ENCODE measurements at places on chromosomes 13 and 19.

- H3K4me1 ChIP-seq, result no peaks in the 10 kb centered on the region
- H3K36me3 ChIP-seq, result no peaks in the 10 kb centered on the region
- DNase-seq, result no peak
- no peaks in the 10 kb centered on the region for H3K27me3 ChIP-seq
- H3K27ac ChIP-seq, result no peak overlapping the region
These were observed 89.4 kb upstream of the RAP2A start for GRCh38 chr13:97344265-97345175.

DNA sequence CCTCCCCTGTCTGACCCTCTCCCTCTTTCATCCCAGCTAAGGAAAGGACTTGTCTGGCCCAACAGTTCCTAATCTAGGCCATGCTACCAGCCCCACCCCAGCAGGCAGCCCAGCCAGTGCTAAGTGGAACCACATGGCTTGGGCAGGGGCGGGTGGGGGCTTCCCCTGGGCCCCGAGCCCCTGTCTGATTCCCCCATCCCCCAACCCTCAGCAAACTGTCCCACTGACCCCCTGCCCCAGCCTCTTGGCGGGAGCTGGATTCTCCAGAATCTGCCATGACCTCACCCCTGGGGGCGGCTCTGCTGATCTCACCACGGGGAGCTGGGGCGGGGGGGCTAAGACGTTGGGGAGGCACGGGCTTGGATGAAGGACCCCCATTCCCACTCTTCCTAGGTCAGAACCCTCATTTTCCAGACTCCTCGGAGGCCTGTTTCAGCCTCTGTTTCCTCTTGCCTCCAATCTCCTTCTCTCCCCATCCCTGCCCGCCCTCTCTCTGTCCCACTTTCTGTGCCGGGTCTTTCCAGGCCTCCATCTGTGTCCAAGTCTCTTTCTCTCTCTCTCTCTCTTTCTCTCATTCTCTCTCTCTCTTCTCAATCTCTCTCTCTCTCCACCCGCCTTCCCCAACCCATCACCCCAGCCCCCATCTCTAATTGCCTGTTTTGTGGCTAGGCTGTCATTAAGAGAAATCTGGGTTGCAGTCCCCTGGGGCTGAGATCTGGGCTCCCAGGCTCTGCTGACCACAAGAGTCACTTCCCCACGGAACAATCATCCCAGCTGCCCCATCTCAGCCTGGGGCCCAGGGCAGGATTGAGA, 2.7 kb downstream of the COL5A3 start:
- H3K4me3 ChIP-seq, result no peak overlapping the region
- H3K27ac ChIP-seq, result no peak overlapping the region
- DNase-seq, result no peak
- H3K27me3 ChIP-seq, result peaks cover 7% of the 10 kb centered on the region
- H3K4me1 ChIP-seq, result peaks cover 4% of the 10 kb centered on the region

DNA sequence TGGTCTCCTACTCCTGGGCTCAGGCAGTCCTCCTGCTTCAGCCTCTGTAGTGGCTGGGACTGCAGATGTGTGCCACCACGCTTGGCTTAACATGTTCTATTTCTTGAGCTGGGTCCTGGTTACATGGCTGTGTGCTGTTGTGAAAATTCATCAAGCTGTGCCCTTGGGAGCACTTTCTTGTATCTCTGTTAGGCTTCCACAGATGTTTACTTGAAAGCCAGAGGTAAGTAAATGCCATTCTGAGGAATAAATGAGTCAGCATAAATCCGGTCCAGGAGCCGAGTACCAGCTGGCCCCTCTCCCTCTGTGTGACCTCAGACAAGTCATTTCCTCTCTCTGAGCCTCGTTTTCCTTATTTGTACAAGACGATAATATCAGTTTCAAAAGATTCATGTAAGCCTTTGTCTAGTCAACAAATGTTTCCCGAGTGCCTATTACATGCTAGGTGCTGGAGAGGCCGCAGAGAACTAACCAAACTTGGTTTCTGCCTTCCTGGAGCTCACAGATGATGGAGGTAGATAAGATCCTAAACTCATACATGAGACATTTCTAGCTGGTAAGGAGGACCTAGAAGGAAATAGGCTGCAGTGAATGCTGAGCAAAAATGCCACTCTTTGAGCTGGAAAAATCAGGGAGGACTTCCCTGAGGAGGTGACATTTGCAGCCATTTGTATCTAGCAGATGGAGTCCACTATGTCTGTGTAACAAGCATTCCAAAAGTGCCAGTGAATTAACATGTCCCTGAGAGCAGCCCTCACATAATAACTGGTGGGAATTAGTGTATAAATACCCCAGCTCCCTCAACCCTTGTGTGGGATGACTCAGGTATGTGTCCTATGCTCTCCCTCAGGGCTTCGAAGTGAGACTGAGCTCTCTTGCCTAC, 2.7 kb upstream of the RASAL3 start:
- no peaks in the 10 kb centered on the region for H3K4me1 ChIP-seq
- DNase-seq, result no peak
- no peaks in the 10 kb centered on the region for H3K36me3 ChIP-seq
- no peak overlapping the region for H3K27ac ChIP-seq
- peaks cover 8% of the 10 kb centered on the region for H3K27me3 ChIP-seq

DNA sequence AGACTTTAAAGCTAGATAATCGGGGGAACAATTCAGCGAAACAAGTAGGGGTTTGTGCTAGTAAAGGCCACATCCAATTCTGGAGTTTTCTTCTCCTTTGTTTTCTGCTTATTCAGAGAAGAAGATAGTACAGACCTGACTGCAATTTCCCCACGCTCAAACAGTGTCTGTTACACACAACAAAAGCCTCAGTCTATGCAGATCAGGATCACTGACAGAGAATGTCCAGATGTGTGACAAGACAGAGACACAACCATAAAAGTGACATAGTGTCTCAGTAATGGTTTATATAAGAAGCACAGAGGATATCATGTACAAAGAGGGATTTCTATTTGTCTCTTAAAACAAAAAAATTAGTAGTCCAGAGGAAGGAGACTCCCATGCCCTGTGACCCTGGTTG, 70.7 kb upstream of the GTF3A start:
- H3K36me3 ChIP-seq, result no peaks in the 10 kb centered on the region
- peaks cover 3% of the 10 kb centered on the region for H3K4me1 ChIP-seq

DNA sequence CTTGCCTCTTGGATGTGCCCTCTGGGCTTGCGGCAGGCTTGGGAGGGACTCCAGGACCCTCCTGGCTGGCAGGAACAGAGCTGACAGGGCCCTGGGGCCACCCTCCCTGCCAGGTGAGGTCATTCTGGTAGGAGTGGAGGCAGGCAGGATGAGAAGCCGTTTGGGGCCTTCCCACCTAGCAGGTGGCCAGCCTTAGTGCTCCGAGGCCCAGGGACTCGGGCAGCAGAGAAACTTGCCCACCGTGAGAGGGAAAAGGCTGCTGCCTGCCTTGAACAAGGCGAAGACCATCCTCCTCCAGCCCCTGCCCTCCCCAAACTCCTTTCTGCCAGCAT, 8.5 kb downstream of the RFX1 start:
- no peak overlapping the region for H3K4me3 ChIP-seq
- no peaks in the 10 kb centered on the region for H3K27me3 ChIP-seq
- 0 out of 2 replicates have a peak, but pooled peaks cover under 1% of the 10 kb centered on the region for H3K4me1 ChIP-seq
- DNase-seq, result no peak
- no peaks in the 10 kb centered on the region for H3K36me3 ChIP-seq
- H3K27ac ChIP-seq, result no peak overlapping the region

GRCh38 chr19:32287811-32288227, 57.6 kb upstream of the ZNF507 start:
- no peak overlapping the region for H3K4me3 ChIP-seq
- no peaks in the 10 kb centered on the region for H3K4me1 ChIP-seq
- no peaks in the 10 kb centered on the region for H3K27me3 ChIP-seq
- no peak overlapping the region for H3K27ac ChIP-seq

DNA sequence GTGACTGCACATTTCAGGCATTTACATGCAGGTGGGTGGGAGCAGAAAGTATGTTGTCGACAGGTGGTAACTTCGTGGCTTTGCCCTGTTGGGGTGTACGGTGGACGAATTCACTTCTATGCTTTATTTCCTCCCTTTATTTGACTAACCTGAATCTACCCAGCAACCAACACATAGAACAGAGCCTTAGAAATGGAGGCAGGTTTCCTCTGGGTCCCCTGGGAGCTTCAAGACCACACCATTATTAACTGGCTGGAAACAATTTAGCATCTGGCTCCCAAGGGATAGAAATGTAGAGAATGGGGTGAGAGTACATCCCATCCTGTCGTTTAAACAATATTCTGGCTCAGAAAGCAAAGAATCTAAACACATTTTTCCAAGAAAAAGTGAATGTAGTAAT, 244.4 kb downstream of the DLEU7 start:
- no peak overlapping the region for H3K4me3 ChIP-seq
- no peak for DNase-seq
- H3K36me3 ChIP-seq, result no peaks in the 10 kb centered on the region
- H3K27me3 ChIP-seq, result no peaks in the 10 kb centered on the region

GRCh38 chr13:73599232-73600128, 534.7 kb downstream of the KLF12 start:
- no peaks in the 10 kb centered on the region for H3K36me3 ChIP-seq
- no peak overlapping the region for H3K27ac ChIP-seq
- H3K4me1 ChIP-seq, result no peaks in the 10 kb centered on the region
- no peaks in the 10 kb centered on the region for H3K27me3 ChIP-seq
- DNase-seq, result no peak

DNA sequence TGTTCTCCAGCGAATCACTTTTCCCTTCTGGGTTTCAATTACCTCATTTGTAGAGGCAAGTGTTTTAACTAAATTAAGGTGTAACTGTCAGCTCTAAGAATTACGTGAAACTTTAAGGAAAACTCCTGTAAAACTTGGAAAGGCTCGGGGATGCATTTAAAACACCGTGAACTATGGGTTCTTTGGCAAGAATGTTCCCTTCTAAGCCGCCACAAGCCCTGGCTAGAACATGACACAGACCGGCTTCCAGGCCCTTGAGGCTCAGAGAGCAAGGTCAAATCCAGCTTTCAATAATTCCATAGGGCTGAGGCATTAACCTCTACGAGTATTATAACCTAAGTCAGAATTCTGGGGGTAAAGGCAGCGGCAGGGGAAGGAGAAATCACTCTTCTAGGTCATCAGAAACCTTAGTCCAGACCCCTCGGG, 685 bp downstream of the VWA8 start:
- DNase-seq, result no peak
- peak overlapping the region; percentile 94 for H3K4me3 ChIP-seq
- no peaks in the 10 kb centered on the region for H3K4me1 ChIP-seq
- no peaks in the 10 kb centered on the region for H3K36me3 ChIP-seq
- no peak overlapping the region for H3K27ac ChIP-seq
- H3K27me3 ChIP-seq, result no peaks in the 10 kb centered on the region

DNA sequence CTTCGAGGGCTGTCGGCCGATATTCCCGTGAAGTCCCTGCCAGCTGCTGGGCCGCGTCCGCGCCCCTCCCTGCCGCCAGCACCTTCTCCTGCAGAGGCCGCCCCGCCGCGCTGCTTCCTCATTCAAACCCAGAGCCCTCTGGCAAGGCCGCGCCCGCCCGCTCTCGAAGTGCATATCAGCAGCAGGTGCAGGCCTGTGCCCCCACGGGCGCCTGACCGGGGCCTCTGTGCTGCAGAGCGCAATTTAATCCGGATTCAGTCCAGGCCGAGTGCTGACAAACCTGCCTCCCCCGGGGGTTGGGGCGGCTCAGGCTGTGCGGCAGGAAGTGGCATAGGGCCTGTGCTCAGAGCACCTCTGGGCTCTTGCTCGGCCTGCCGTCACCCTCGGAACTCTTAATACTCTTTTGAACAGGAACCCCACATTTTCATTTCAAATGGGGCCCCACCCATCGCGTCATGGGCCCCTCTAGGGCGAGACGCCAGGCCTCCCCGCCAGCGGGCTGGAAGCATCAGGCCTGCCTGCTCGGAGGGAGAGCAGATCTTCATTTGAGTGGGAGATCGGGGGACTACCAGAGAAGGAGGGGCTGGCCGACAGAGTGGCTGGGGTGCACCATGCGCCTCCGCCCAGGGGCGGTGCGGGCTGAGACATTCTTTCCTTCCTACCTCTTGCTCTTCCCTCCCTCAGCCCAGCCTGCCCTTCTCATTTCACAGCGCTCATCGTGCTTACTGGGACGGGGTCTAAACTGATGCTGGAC, 125.7 kb downstream of the TNFRSF19 start:
- no peak for DNase-seq
- H3K4me3 ChIP-seq, result no peak overlapping the region
- no peaks in the 10 kb centered on the region for H3K27me3 ChIP-seq
- no peak overlapping the region for H3K27ac ChIP-seq
- no peaks in the 10 kb centered on the region for H3K36me3 ChIP-seq

All from iPS DF 6.9 (cell line).